Activated CD4-positive, alpha-beta memory T cell treated with anti-CD3 and anti-CD28 coated beads for 36 hours (primary cell): ENCODE measurements at places on chromosomes 7 and 10. TPM values are rescaled to one million over a fixed set of nuclear protein-coding genes. Genes with fewer than 3 reads are reported as not detected.
A peak's percentile ranks its signal among the peaks of the same experiment; 100 is the strongest.

- H3K27me3 ChIP-seq = no peaks in the 10 kb centered on the region
- H3K36me3 ChIP-seq = peaks cover 12% of the 10 kb centered on the region
- H3K4me1 ChIP-seq = peaks cover 43% of the 10 kb centered on the region
- no peak for DNase-seq
- H3K4me3 ChIP-seq = no peak overlapping the region
- H3K27ac ChIP-seq = no peak overlapping the region
Observed at GRCh38 chr7:2775785-2776184, 68.3 kb downstream of the GNA12 start.

DNA sequence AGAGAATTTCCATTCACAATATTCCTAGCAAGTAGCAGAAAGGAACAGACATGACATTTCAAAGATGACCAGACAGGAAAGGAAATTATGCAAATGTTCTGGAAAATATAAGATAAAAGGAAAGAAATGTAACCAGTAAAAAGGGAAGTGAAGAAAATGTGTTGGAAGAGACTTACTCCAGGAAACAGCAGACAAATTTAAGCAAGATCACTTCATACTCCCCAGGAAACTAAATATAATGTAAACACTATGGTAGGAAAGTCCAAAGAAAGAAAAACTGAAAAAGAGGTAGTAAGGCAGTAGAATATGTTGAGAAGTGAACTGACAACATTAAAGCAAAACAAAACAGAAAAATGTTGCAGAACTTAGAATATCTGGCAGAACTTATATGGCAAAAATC, 6.4 kb upstream of the ST8SIA6 start:
- no peak overlapping the region for H3K4me3 ChIP-seq
- H3K27me3 ChIP-seq = peaks cover 16% of the 10 kb centered on the region
- DNase-seq = no peak
- H3K4me1 ChIP-seq = no peaks in the 10 kb centered on the region

DNA sequence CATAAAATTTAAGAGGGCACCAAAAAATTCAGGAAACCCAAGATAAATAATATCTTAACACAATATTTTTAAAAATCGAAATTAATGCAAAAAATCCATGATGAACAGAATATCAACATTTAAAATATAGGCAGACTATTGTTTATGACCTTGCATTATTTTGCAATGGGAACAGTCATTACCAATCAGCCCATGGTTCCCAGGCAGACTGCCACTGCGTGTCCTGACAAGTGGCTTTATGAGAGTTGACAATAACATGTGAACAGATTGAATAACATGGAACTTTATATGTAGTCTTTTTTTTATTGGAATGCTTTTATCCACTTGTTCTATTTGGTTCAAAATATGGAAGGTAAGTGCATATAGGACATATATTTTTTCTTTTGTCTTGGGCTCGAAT, 3.1 kb upstream of the AVPI1 start:
- no peak overlapping the region for H3K4me3 ChIP-seq
- no peaks in the 10 kb centered on the region for H3K27me3 ChIP-seq
- no peak overlapping the region for H3K27ac ChIP-seq
- DNase-seq = no peak

DNA sequence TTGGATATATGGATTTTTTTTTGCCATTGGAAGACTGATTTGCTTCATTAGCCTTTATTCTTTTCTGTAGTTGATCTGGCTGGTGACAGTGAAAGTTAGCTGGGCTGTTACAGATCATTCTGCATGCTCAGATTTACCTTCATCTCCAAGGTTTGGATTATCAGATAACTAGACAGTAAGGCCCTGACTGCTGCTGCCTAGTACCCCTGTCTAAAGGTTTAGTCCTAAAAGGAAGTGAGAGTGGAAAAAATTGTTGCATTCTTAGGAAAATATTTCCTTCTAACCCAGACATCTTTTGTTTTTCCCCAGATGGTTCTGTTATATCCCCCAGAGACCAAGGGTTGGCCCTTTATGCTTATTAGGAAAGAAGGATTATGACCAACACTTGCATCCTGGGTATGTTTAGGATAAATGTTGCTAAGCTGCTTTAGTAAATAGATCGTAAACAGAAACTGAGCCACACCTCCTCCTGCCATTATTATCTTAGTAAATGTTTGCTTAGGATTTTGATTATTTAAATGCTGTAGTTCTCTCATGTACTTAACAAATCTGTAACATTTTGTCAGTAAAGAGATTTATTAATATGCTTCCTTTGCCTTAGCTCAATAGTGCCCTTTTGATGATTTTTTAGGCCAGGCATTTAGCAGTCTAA, 44.4 kb downstream of the MCU start:
- H3K36me3 ChIP-seq = no peaks in the 10 kb centered on the region
- no peak for DNase-seq

GRCh38 chr7:34019301-34019790, 114.0 kb downstream of the BMPER start:
- H3K27me3 ChIP-seq = no peaks in the 10 kb centered on the region
- no peak overlapping the region for H3K4me3 ChIP-seq
- H3K4me1 ChIP-seq = no peaks in the 10 kb centered on the region

GRCh38 chr10:9792181-9792580, 1225.5 kb upstream of the CELF2 start:
- no peak overlapping the region for H3K27ac ChIP-seq
- H3K27me3 ChIP-seq = no peaks in the 10 kb centered on the region
- H3K4me3 ChIP-seq = no peak overlapping the region
- no peak for DNase-seq
- no peaks in the 10 kb centered on the region for H3K4me1 ChIP-seq

DNA sequence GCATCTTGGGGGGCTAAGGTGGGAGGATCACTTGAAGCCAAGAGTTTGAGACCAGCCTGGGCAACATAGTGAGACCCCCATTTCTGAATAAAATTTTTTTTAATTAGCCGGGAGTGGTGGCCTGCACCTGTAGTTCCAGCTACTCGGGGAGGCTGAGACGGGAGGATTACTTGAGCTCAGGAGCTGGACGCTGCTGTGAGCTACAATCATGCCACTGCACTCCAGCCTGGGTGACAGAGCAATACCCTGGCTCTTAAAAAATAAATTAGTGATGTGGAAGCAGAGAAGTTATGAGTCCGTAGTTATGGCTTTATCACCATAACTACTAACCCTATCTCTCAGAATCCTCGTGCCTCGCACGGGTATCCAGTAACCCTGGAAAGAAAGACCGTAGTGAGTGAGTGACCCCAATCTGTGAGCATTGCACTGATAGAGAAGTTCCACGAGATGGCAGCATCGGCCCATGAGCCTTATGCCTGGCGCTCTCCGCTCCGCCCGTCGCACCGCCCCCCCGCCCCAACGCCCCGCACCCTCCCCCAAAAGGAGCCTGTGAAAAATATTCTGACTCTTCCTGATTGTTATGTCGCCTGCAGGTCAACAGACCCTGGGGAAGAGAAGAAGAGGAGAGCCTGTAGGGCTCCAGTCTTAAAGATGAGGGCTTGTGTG, 4.9 kb upstream of the SLC29A3 start:
- H3K4me1 ChIP-seq = peaks cover 9% of the 10 kb centered on the region
- no peak overlapping the region for H3K27ac ChIP-seq
- peak; percentile 67 for DNase-seq
- peaks cover 7% of the 10 kb centered on the region for H3K27me3 ChIP-seq

DNA sequence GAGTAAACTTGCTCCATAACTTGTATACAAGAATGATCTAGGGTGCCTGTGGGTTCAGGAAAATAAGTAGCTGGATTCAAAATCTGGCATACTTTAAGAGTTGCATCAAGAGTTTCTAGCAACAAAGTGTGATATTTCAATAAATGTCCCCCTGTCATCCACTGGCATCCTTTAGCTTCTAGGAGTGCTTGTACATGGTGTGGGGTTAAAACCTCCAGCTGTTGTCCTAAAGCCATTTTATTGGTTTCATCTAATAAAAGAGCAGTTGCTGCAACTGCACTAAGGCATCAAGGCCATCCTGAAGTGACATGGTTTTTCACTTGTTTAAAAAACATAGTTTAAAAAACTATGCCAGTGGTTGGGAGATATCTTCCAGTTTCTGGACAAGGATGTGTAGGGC, 148.4 kb downstream of the INHBA start:
- no peak overlapping the region for H3K4me3 ChIP-seq
- no peak overlapping the region for H3K27ac ChIP-seq
- no peaks in the 10 kb centered on the region for H3K27me3 ChIP-seq
- DNase-seq = no peak
- no peaks in the 10 kb centered on the region for H3K4me1 ChIP-seq

DNA sequence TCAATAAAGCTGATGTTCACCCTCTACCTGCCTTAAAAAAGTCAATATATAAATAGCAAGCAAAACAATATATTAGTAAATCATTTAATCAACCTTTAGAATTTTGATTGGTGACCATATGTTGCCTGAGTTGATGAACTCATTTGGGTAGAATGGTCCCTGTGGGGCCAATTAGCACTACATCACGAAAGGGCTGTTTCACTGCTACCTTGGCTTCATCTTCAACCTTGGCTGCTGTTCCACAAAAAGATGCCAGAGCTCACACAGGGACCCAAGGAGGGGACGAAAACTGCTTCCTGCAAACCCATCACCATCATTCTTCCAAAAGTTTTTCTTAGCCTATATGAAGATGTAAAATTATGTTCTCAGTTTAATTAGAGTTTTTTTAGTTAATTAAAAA, 35.4 kb upstream of the HBP1 start:
- no peak overlapping the region for H3K4me3 ChIP-seq
- no peaks in the 10 kb centered on the region for H3K36me3 ChIP-seq
- H3K27me3 ChIP-seq = no peaks in the 10 kb centered on the region
- DNase-seq = no peak

- no peaks in the 10 kb centered on the region for H3K36me3 ChIP-seq
- H3K27me3 ChIP-seq = peaks cover 4% of the 10 kb centered on the region
- no peak overlapping the region for H3K4me3 ChIP-seq
- DNase-seq = no peak
Observed at GRCh38 chr7:44142028-44142427, 896 bp upstream of the MYL7 start.

DNA sequence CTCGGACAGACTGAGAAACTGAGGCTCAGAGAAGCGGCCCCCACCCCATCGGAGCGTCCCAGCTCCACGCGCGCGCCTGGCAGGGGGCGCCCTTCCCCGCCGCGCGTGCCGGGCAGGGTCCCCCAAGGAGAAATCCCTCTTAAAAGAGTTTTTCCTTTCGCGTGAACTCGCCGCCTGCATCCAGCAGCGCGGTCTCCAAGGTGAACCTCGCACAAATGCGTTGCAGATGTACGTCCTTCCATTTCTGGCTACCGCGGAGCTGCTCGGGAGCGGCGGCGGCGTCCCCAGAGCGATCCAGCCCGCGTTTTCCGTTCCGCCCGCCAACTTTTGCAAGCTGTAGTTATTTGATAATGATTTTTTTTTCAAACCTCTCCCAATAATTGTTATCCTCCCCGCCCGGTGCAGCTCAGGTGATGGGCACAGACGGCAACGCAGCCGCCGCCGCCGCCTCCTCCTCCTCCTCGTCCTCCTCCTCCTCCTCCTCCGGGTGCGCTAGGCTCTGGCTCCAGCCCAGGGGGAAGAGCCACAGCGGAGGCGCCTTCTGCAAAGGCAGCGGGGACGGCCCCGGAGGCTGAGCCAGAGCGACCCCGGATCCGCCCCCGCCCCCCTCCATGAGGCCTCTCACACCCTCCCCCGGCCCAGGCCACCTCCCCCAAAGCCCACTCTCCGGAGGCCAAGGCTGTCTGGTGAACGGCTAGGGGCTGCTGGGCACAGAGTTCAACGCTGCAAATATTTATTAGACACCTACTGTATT, 74.0 kb upstream of the CUX1 start:
- peak; percentile 69 for DNase-seq
- H3K27me3 ChIP-seq = peaks cover 4% of the 10 kb centered on the region
- H3K4me3 ChIP-seq = peak overlapping the region; percentile 69

DNA sequence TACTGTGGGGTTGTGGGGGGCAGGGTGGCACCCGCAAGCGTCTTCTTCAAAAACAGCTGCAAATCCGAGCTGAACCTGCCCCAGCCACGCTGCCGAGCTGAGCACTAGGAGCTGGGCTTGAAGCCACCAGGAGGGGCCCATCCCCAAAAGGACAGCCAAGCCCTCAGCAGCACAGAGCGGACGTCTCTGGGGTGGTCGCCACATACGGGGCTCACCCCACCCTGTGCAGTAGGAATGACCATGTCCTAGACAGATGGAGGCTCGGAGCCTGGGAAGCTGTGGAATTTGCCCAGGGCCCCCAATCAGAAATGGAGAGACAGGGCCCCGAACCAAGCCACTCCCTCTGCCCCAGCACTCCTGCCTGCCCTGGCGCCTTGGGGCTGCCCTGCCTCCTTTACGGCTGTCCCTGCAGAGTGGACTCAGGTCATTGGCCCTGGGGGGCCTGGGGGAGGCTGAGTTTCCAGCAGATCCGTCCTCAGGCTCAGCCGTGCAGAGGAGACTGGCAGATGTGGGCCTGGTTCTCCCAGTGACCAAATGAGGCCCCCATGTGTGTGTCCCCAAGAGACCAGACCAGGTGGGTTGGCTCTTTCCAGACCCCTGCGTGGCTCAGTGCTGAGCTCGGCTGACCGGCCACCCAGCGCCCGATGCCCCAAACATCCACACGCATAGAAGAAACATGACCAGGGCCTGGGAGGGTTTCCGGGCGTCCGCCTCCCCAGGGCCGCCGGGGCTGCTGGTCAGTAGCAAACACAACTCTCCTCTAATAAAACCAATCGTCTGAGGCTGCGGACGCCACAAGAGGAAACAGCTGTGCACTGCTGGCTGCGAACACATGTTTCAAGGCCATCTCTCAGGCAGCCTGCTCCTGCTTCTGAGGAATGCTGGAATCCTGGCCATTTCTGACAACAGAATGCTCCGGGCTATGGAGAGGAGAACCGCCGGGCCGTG, 54.9 kb downstream of the PDGFA start:
- DNase-seq = no peak
- peaks cover 2% of the 10 kb centered on the region for H3K4me1 ChIP-seq
- H3K36me3 ChIP-seq = no peaks in the 10 kb centered on the region
- H3K27ac ChIP-seq = no peak overlapping the region
- no peaks in the 10 kb centered on the region for H3K27me3 ChIP-seq

DNA sequence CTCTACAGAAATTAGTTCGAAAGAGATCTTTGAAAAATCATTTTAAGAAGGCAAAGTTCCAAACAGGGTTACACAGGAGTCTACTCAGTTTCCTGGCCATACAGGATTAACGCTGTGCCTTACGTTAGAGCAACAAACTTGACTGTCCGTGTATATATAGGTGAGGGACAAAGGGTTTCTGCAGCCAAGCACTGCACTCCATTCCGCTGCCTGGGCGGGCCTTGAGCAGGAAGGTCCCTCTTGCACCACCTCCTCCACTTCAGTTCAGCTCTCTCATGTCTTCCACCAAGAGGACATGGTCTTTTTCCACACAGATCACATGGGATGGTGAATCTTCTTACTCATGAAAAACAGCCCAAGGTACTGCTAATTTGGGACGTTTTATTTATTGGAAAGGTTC, 43.2 kb downstream of the MCMBP start:
- no peak for DNase-seq
- no peaks in the 10 kb centered on the region for H3K27me3 ChIP-seq
- peaks cover 56% of the 10 kb centered on the region for H3K36me3 ChIP-seq

GRCh38 chr7:141558544-141559183, 7.5 kb downstream of the AGK start:
- H3K27me3 ChIP-seq = no peaks in the 10 kb centered on the region
- peak; percentile 17 for DNase-seq
- H3K4me3 ChIP-seq = no peak overlapping the region
- peaks cover 64% of the 10 kb centered on the region for H3K4me1 ChIP-seq
- peaks cover 55% of the 10 kb centered on the region for H3K36me3 ChIP-seq

Gene CALHM2
- 21.6 TPM for total RNA-seq

Gene PNLIPRP1
- total RNA-seq = not detected

Gene SLIT1
- 0.71 TPM for total RNA-seq

Gene STRA8
- total RNA-seq = not detected

Gene C7orf57
- total RNA-seq = 0.90 TPM
